ENCODE measurements at places on chromosomes 1 and 21. TPM values are rescaled to one million over a fixed set of nuclear protein-coding genes. Genes with fewer than 3 reads are reported as not detected.

GRCh38 chr1:2826736-2827292 is 25.3 kb upstream of the TTC34 start:
- no peaks in the 10 kb centered on the region for H3K4me1 ChIP-seq
- no peak for DNase-seq
- no peak overlapping the region for H3K4me3 ChIP-seq

The WNT4 gene
- polyA plus RNA-seq = 2.9 TPM

The TNFRSF4 gene
- polyA plus RNA-seq = 2.3 TPM

DNA sequence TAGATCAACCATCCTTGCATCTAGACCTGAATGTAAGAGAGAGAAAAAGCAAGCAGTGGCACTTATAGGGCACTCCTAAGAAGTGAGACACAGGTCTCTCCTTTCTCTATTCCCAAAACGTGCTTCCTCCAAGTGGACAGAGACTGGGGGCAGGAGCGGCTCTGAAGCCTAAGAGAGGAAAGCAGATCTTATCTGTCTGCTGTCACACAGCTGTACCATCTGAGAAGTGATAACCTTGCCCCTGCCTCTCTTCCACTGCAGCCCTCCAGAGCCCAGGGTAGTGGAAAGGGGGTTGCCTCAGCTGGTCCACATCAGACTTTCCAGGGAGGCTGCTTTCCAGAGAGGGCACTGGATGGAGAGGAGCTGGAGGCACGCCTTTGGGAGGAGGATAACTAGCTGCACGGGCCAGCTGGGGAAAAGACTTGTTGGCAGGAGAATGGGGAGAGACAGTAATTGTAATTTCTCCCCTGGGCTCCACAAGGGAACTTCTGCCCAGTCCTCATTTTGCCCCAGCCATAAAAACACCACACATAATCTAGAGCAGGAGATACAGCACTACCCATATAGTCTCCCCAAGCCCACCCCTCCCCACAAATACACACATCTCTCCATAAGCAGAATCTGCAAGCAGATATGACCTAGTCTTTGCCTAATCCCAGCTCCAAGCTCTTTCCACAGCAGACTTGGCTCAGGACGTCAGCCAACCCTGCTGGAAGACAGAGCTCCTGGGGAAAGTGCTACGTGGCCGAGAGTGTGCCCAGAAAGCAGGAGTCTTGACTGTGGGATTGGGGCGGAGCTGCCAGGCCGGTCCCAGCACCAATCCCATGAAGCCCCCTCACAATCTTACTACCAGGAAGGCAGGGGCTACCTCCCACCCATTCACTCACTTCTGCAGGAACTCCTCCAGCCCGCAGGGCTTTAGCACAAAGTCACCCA is 31.2 kb downstream of the PIK3C2B start:
- no peaks in the 10 kb centered on the region for H3K27me3 ChIP-seq
- peak overlapping the region; percentile 22 for H3K27ac ChIP-seq
- peaks cover 56% of the 10 kb centered on the region for H3K4me1 ChIP-seq
- no peak for DNase-seq
- H3K4me3 ChIP-seq = no peak overlapping the region

DNA sequence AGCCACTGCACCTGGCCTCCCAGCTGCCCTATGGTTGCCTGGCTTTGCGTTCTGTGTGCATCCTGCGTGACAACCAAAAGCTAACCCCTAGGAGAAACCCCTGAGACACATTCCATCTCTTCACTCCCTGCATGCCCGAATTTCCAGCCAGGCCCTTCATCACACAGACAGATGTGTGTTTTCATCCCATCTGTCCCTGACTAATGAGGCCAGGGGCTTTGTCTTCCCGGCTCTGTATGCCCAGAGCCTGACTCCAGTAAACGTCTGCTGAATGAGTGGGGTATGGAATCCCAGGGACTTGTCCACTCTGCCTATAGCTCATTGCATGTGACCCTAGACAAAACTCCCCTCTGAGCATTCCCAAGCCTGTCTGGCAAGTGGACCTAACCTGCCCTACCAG is 9.6 kb downstream of the ESPN start:
- no peaks in the 10 kb centered on the region for H3K4me1 ChIP-seq
- no peaks in the 10 kb centered on the region for H3K36me3 ChIP-seq
- H3K4me3 ChIP-seq = no peak overlapping the region
- H3K27ac ChIP-seq = no peak overlapping the region
- H3K27me3 ChIP-seq = no peaks in the 10 kb centered on the region

DNA sequence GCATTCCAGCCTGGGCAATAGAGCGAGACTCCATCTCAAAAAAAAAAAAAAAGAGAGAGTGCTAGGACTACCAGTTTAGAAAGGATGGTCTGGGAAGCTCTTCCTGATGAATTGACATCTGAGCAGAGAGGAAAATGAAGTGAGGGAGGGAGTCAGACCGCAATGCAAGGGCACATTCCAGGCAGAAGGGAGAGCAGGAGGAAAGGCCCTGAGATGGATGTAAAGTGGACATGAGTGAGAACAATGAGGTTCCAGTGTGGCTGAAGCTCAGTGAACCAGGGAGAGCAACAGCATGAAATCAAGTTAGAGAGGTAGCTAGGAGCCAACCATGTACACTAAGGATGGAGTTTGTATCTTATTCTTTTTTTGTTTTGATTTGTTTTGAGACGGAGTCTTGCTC is 55.9 kb upstream of the SPOCD1 start:
- H3K4me3 ChIP-seq = no peak overlapping the region
- H3K27me3 ChIP-seq = no peaks in the 10 kb centered on the region
- H3K4me1 ChIP-seq = no peaks in the 10 kb centered on the region
- DNase-seq = no peak
- no peak overlapping the region for H3K27ac ChIP-seq
- no peaks in the 10 kb centered on the region for H3K36me3 ChIP-seq

DNA sequence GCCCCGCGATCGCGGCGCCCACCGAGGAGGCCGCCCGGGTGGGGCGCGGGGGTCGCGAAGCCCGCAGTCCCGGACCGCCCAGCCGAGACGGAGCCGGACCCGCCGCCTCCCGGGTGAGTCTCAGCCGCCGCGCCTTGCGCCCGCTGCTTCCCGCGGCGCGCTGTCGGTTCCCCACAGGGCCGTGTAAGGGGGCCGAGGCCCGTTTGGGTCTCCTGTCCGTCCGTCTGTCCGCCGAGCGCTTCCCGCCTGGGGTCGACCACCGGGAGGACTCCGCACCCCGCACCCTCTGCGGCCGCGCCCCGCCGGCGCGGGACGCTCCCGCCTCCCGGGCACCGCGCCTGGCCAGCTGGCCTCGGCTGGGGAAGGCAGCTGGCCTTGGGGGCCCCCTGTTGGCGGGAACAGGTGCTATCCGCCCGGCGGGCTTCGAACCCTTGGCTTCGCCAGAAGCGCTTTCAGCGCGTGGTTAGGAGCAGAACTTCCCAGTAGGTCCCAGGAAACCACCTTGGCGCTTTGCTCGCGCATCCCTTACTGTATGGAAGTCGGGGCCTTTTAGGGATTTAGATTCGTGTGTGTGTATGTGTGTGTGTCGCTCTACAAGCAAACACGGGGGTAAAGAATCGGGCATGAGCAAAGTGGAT is 414 bp downstream of the TMEM51 start:
- H3K36me3 ChIP-seq = no peaks in the 10 kb centered on the region
- peak overlapping the region; percentile 82 for H3K4me3 ChIP-seq
- peak; percentile 74 for DNase-seq
- peaks cover 46% of the 10 kb centered on the region for H3K27me3 ChIP-seq
- H3K4me1 ChIP-seq = peaks cover 10% of the 10 kb centered on the region
- H3K27ac ChIP-seq = peak overlapping the region; percentile 94

DNA sequence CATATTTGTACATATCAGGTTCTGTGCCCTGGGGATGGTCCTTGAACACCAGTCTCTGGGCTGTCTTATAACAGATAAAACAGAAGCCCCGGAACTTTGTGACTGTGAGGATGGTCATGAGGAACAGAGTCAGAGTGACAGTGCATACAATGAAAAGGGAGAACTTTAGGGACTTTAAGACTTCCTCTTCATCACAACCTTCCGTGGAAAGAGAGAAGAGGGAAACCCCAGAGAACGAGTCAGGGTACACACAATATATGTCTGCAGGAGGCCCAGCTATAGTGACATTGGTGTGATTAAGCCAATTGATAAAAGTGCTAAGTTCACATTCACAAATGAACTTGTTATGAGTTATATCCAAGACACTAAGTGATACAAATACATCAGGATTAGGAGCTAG is 32.1 kb downstream of the TLR5 start:
- H3K4me1 ChIP-seq = no peaks in the 10 kb centered on the region
- H3K36me3 ChIP-seq = no peaks in the 10 kb centered on the region
- no peak for DNase-seq

DNA sequence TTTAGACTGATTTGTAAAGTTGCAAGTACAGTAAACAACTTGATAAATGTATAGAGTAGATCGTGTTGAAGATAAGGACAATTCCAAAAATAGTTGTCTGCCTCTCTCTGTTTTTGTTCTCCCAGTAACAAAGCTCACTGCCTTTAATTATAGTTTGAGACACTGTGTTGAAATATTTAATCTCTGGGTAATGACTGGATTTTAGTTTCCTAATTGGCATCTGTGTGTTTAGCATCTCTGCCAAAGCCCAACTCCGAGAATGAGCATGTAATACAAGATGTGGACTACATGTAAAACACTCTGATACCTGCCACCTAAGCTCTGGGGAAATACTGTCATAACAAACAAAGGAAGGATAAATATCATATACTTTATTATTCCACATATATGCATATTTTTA is 27.7 kb upstream of the SDE2 start:
- no peaks in the 10 kb centered on the region for H3K27me3 ChIP-seq
- no peak overlapping the region for H3K27ac ChIP-seq
- H3K4me3 ChIP-seq = no peak overlapping the region
- H3K36me3 ChIP-seq = no peaks in the 10 kb centered on the region
- no peak for DNase-seq

DNA sequence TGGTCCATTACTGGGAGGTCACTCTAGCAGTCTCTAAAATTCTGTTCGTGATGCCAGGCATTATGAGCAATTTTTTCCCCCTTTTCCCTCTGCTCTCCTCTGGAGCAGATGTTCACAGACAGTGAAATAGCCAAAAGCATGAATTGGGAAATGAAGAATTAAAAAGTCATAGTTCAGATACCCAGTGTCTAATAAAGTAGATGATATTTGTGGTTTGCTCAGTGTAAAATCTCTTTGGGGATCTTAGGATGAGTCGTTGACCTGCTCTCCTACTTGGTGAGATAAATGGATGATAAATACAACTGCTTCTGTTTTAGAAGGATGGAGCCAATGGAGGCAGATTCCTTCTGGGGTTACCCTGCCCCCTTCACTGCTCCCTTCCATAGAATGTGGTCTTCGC is 56.3 kb downstream of the KIAA0040 start:
- H3K36me3 ChIP-seq = no peaks in the 10 kb centered on the region
- H3K27ac ChIP-seq = no peak overlapping the region
- DNase-seq = no peak
- H3K4me1 ChIP-seq = no peaks in the 10 kb centered on the region
- H3K4me3 ChIP-seq = no peak overlapping the region

- no peaks in the 10 kb centered on the region for H3K27me3 ChIP-seq
- peaks cover 39% of the 10 kb centered on the region for H3K4me1 ChIP-seq
- no peak overlapping the region for H3K4me3 ChIP-seq
- no peak overlapping the region for H3K27ac ChIP-seq
- H3K36me3 ChIP-seq = peaks cover 3% of the 10 kb centered on the region
- no peak for DNase-seq
Observed at GRCh38 chr1:26469558-26469957, 2.7 kb upstream of the HMGN2 start.

GRCh38 chr1:46171351-46171750 is 3.5 kb upstream of the TSPAN1 start:
- H3K4me1 ChIP-seq = peaks cover 21% of the 10 kb centered on the region
- no peak for DNase-seq
- no peaks in the 10 kb centered on the region for H3K36me3 ChIP-seq
- no peak overlapping the region for H3K4me3 ChIP-seq

The CELA2A gene
- polyA plus RNA-seq = 0.34 TPM

GRCh38 chr1:162233066-162233465 is 143.6 kb downstream of the SPATA46 start:
- H3K4me3 ChIP-seq = no peak overlapping the region
- no peaks in the 10 kb centered on the region for H3K36me3 ChIP-seq

The S100A8 gene
- 12.0 TPM for polyA plus RNA-seq

DNA sequence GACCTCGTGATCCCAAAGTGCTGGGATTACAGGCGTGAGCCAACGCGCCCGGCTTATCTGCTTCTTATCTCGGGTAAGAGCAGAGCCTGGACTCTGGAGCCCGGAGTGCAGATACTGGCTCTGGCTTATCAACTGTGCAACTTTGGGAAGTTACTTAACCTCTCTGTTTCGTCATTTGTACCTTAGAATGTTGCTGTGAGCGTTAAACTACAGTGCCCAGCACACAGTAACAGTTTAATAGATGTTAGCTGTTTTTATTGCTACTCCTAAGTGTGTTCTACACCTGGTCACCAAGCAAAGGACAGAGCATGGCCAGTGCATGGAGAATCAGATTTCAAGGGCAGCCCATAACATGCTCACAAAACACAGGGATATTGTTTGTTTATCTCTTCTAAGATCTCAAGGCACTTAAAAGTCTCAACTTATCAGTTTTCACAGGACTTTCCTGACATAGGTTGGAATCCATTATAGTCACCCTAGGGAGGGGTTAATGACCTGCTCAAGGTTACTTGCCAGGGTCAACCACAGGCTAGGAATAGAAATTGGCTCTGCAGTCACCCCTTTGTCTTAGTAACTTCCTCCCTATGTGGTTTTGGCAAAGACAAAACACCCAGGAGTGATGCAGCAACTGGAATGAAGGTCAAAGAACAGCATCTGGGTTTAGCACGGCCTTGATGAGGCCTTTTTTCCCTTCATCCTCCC is 22.5 kb upstream of the SRP9 start:
- H3K27me3 ChIP-seq = no peaks in the 10 kb centered on the region
- DNase-seq = no peak
- H3K4me1 ChIP-seq = peaks cover 31% of the 10 kb centered on the region
- no peaks in the 10 kb centered on the region for H3K36me3 ChIP-seq
- H3K4me3 ChIP-seq = no peak overlapping the region

The CDC73 gene
- polyA plus RNA-seq = 54.9 TPM

The YRDC gene
- polyA plus RNA-seq = 14.7 TPM

- no peaks in the 10 kb centered on the region for H3K27me3 ChIP-seq
- no peak overlapping the region for H3K4me3 ChIP-seq
- H3K4me1 ChIP-seq = no peaks in the 10 kb centered on the region
- H3K27ac ChIP-seq = no peak overlapping the region
Observed at GRCh38 chr21:43355266-43355924, 71.5 kb downstream of the SIK1 start.

GRCh38 chr1:225602590-225603206 is 50.2 kb downstream of the ENAH start:
- no peak overlapping the region for H3K27ac ChIP-seq
- H3K36me3 ChIP-seq = no peaks in the 10 kb centered on the region
- no peak overlapping the region for H3K4me3 ChIP-seq
- no peaks in the 10 kb centered on the region for H3K27me3 ChIP-seq

DNA sequence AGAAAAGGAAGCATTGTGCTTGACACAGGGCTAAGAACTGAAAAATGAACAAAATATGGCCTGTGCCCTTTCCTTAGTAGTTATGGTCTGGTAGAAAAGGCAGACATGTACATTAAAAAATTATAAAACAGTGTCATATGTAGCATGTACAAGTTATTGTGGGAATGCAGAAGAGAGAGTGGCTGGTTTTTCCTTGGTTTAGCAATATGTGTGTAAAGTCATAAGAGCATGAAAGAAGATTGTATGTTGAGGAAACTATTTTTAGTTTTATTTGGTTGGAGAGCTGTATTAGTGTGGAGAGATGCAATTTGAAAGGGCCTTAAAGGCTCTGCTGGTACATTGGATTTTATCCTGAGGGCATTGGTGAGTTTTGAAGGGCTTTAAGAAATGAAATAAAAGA is 145.8 kb downstream of the PDE4B start:
- no peak overlapping the region for H3K4me3 ChIP-seq
- no peaks in the 10 kb centered on the region for H3K36me3 ChIP-seq

GRCh38 chr1:20497506-20497905 is 10.4 kb downstream of the MUL1 start:
- H3K36me3 ChIP-seq = peaks cover 48% of the 10 kb centered on the region
- H3K4me1 ChIP-seq = peaks cover 29% of the 10 kb centered on the region
- DNase-seq = no peak
- no peak overlapping the region for H3K27ac ChIP-seq
- H3K4me3 ChIP-seq = no peak overlapping the region

The NPPA gene
- 0.51 TPM for polyA plus RNA-seq
